ENCODE measurements at places on chromosomes 3 and 15. TPM values are rescaled to one million over a fixed set of nuclear protein-coding genes. Genes with fewer than 3 reads are reported as not detected.

- DNase-seq = no peak
Observed at GRCh38 chr3:129793942-129794310, 99.6 kb downstream of the TMCC1 start.

- DNase-seq = no peak
Observed at GRCh38 chr3:88810455-88810854, 297.0 kb upstream of the EPHA3 start.

DNA sequence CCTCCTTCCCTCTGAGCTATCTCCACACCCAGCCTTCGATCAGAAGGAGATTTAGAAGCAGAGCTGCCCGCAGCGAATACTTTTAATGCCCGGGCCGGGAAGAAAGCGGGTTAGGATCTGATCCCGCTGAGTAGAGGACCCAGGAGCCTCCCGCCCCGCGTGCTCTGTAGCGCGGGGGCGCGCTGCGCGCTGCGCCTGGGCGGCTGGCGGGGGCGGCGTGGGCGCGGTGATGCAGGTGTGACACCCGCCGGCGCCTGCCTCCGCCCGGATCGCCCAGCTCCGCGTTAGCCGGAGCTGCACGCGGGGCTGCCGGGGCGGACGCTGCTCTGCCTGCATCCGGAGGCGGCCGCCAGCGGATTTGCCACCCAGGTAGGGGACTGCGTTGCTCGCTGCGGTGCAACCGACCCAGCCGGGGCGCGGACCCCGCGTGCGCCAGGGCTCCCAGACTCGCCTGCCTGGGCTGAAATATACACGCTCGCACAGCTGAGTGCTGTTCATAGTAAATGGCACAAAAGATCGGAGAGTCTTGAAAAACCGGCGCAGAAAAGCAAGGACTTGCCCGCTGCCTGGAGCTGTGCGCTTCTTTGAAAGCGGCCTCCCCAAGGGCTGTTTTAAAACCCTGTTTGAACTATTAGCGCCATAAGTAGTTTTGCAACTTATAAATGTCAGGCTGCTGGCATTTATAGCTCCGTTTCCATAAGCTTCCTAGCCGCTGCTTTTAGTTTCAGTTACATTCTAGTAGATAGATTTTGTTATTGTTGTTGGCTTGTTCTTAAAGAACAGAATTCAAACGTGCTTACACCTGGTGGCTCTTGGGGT is at the start of gene SV2B:
Gene SV2B, plus strand, starts transcription at position 263 of the 819 bp plus-strand sequence. CDS start 126,007 bp downstream, outside the sequence.
- no peak for DNase-seq

GRCh38 chr3:138051947-138052802 is 42.2 kb downstream of the CLDN18 start:
- no peak for DNase-seq

DNA sequence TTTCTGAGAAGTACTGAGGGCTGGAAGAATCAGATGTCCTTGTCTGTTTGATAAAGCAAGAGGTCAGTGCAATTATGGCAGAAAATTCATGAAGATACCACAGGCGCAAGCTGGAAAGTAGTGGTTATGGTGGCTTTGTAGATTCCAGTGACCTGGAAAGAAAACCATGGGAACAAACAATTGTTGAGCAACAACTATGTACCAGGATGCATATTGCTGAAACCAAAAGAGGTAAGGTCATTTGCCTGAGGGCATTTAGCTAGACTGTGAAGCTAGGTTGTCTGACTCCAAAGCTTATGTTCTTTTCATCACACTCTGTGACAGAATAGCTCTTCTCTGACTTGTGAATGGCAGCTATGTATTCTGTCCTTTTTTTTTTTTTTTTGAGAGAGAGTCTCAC is 74.0 kb downstream of the B3GALNT1 start:
- no peak for DNase-seq

DNA sequence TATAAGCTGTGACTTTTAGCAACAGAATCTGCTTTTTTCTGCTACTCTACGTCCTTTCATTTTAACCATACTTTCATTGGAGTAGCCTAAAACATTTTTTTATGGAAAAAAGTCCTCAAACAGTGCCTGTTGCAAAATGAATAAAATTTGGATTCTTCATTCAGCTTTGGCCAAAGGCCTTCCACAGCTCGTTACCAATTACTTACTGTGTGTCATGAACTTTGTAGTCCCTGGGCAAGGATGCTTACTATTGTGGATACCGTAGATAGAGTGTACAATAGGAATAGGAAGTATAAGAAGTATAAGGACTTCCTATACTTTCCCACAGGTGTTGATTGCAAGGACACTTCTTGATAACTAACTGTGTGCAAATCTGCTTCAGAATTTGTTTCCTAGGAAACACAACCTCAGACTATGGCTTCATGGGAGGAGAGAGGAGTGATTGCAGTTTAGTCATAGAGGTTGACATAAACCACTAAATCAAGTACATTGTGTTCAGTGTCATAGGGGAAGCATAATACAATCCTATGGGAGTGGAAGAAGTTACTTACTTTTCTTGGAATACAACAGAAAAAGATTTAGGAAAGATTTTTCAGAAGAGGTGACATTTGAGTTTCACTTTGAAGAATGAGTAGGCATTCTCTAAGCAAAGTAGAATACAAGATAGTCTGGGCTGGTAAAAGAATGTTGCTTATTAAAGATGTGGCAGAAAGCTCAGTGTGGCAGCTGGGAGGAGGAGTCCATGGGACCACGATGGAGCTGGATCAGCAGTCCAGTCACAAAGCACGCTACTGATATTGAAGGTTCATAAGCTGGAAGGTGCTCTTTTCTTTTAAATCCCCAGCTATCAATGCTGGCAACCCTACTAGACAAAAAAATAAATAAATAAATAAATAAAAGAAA is 309.7 kb upstream of the TPRG1 start:
- DNase-seq = no peak

DNA sequence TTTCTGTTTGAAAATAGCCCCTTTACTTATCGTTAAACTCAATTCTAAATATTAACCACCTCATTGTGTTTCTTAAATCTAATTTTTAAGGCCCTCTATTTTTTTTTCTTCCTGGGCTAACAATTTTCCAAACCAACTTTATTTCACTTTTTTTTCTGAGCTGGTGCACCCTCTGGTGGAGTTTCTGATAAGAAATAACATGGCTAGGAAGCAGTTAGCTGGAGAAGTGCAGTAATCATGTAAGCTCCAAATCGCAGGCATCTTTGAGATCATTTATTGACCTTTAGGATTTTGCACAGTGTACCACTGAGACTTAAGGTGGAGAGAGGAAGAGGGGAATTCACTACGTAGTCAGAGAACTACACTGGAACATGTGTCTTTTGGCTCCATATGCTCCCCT is 6.4 kb downstream of the TMEM207 start:
- no peak for DNase-seq

DNA sequence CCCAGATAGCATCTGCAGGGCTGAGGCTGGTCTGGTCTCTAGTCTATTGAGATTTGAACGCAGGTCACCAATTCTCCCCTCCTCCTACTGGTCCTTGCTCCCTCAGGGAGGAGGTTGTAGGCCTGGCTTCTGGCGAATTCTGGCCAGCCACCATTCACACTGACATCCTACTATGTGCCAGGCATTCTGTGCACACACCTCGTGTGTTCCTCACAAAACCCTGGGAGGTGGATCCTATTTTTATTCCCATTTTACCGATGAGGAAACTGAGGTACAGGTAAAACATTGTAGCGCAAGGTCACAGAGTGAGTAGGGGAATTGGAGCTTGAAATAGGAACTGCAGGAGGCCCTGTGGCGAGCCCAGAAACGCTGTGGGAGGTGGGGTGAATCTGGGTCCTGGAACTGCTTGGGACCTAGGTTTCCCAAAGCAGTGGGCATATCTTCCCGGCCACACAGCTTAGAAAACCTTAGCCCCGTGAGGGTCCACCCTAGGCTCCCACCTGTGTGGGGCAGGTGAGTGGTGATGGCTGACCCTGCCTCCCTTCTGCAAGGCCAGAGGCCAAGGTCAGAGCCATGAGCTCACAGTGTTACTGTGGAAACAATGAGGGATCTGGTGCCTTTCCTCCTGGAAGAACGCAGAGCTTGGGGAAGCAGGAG is 4.8 kb upstream of the ATP2B2 start:
- no peak for DNase-seq

The AQP9 gene
- 1.1 TPM for total RNA-seq

GRCh38 chr3:115691964-115692363 is 68.7 kb downstream of the GAP43 start:
- no peak for DNase-seq

The TUSC7 gene
- not detected for total RNA-seq

DNA sequence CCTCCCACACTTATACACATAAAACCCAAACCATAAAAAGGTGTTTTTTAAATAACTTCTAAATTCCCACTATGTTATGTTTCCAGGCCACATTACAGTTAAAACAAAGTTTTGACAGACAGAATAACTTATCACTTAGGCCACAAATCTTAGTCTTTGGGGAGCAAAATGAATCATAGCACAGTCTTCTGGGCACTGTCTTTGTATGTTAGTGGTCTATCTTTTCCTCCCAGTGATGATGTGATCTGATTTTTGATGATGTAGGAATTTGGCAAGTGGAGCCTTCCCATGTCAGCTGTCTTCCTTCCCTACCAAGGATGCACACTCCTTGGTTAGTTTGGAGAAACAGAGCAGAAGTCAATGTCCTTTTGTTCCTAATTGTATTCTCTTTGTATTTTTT is 67.3 kb downstream of the THSD4 start:
- DNase-seq = no peak

DNA sequence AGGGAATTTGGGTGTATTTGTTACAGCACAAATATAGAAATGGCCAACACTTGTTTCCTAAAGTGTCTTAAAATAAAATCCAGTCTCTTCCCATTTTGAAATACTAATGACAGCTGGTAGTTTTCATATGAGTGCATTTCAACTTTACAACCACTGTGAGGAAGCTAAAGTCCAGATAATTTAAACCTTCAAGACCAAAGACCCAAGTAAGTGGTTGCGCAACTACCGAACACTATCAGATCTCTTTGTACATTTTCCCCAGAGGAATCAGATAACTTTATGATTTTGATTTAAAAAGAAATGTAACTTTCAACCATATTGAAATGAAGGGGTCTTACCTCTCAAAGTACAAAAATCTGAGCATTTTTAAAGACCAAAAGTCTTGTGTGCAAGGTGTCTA is 14.3 kb downstream of the BCL2L10 start:
- no peak for DNase-seq

The KBTBD13 gene
- total RNA-seq = not detected

GRCh38 chr3:29955413-29955812 is 651.0 kb upstream of the TGFBR2 start:
- no peak for DNase-seq

The CYP8B1 gene
- total RNA-seq = not detected

DNA sequence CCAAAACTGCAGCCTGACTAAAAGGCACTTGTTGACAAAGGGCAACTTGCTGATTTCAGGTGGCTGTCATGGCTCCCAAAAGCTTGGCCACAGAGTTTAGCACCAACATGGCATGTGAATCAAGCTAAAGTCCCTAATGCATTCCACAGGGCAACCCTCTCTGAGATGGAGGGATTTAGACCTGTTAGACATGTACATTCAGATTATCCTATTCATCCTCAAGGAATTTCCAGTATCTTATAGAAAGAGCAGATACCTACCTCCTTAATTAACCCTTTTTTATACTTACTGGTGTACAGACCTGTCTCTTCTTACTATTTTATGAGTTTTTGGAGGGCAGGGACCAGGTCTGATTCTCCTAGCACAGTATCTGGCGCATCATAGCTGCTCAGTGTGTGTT is 31.3 kb downstream of the ACP3 start:
- DNase-seq = no peak

The SUCNR1 gene
- total RNA-seq = 0.36 TPM

- no peak for DNase-seq
Observed at GRCh38 chr3:49377483-49377882, 19.3 kb upstream of the GPX1 start.

DNA sequence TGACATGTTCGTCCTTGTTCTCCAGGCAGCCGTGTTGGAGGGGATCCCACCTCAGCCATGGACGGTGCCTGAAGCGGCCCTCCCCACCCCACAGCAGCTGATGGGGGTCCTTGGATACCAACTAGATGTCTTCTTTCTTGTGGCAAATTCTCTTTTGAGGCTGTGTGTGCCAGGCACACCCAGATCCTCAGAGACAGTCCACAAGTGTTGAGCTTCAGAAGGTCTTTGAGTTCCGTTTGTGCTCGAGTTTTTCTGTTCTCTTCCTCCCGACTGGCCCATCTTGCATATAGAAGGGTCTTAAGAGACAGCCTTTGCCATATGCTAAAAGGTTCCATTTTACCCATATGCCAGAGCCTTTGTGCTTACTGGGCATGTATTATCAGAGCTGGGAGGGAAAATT is 227.4 kb downstream of the THSD4 start:
- no peak for DNase-seq

DNA sequence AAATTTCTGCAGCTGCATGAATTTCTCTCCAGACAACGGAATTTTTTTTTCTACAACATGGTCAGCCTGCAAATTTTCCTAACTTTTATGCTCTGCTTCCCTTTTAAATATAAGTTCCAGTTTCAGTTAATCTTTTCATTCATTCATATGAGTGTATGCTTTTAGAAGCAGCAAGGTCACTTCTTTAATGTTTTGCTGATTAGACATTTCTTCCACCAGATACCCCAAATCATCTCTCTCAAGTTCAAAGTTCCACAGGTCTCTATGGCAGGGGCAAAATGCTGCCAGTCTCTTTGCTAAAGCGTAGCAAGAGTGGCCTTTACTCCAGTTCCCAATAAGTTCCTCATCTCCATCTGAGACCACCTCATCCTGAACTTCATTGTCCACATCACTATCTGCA is 205.6 kb upstream of the GRM7 start:
- DNase-seq = no peak

The BFSP2 gene
- total RNA-seq = not detected

GRCh38 chr3:129460155-129460554 is 20.1 kb downstream of the IFT122 start:
- no peak for DNase-seq

- DNase-seq = no peak
Observed at GRCh38 chr15:75367006-75367405, 1.4 kb downstream of the MAN2C1 start.

DNA sequence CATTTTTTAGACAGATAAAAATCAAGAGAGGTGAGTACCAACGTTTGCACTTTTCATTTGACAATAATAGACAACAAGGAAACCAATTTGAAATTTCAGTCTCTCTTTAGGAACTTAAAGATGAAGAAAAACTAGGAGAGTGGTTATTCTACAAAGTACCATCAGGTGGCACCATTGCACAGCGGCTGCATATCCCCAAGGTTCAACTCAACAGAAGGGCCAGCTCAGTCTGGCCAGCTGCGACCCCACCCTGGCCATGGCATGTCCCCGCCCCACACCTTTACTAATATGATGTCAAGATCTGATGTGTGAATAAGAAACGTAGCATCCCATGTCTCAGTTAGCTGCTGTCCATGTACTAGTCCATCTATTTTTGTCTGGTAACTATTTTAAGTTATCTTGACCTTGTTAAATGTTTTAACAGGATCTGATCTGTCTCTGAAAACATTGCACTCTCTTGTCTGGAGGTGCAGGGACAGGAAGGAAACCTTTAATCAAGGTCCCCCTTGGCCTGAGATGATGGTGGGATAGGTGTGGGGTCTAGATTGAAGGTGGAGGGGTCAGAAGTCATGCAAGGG is 35.5 kb upstream of the CGNL1 start:
- no peak for DNase-seq

The ZNF774 gene
- 2.8 TPM for total RNA-seq

The GOLGA6L7 gene
- not detected for total RNA-seq

GRCh38 chr3:53589806-53590205 is 95.4 kb downstream of the CACNA1D start:
- DNase-seq = no peak

Data from sigmoid colon (tissue), 7 donors.